Activated naive CD4-positive, alpha-beta T cell treated with anti-CD3 and anti-CD28 coated beads, Interleukin-2, amount 50 U/mL, for 16 hours (primary cell): ENCODE measurements at places on chromosomes 5 and 9.

GRCh38 chr5:24789611-24790351 is 145.0 kb upstream of the CDH10 start:
- no peak for DNase-seq

- DNase-seq, result no peak
Observed at GRCh38 chr9:37995961-37996818, 72.8 kb downstream of the SHB start.

GRCh38 chr9:83432877-83433550 is 105.2 kb downstream of the FRMD3 start:
- no peak for DNase-seq

GRCh38 chr5:137073189-137073588 is 425.9 kb downstream of the SPOCK1 start:
- no peak for DNase-seq

DNA sequence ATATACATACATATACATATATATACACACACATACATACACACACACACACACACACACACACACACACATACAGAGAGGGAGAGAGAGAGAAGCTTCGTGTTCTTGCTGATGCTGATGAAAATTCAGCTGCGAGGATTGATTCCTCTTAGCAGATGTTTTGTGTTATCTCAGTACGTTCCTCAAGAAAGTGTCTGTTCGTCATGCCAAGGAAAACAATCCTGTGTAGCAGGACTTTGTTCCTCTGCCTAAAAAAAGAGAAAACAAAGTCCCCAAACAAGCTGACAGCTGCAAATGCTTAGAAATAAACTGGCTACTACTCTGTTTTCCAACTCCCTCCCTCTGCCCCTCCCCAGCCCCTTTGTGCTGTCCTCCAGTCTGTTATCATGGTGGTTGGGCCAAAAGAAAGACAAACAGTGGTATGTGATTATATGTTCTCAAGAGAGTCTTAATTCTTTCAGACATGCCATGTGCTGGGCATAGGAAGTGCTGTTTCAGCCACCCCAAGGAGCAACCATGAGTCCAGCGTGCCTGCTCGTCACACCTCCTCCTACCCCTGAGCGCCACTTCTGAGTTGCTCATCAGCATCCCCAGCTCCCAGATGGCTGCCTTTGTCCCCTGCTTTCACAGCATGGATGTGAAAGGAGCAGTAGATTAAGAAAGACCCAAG is 71.5 kb upstream of the EQTN start:
- DNase-seq, result no peak

GRCh38 chr9:131366761-131367401 is 27.0 kb upstream of the PRRC2B start:
- DNase-seq, result no peak

DNA sequence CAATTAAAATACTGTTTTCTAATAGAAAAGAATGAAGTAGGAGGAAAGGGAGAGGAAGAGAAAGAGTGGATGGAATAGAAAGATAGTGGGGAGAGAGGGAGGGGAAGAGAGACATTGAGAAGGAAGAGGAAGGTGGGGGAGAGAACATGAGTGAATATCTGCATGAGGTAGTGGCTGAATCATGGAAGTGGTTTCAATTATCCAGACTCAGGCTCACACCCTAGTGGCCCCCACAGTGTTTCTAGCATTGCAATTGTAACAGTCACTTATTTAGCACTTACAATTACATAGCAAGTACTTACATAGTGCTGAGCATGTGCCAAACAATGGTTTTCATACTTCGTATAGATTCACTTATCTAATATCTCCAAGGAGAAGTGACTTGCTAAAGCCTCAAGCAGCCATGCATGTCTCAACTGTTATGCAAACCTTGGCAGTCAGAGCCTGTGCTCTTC is 72.7 kb downstream of the CAST start:
- DNase-seq, result no peak

DNA sequence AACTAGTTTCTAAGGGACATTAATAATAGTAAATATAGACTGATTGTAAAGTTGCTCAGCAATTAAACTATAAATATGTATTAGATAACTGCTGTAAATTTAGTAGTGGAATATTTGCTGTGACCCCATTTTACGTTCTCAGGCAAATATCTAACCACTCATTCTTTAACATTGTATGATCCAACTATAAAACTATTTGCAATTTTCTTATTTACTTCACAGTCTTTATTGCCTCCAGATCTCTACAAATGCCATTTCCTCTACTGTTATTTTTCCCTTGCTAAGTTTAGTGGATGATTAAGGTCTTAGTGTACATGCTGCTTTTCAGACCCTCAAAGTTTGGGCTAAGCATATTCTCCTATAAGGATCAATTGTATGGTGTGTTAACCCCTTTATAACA is 526.2 kb upstream of the ST8SIA4 start:
- DNase-seq, result no peak

DNA sequence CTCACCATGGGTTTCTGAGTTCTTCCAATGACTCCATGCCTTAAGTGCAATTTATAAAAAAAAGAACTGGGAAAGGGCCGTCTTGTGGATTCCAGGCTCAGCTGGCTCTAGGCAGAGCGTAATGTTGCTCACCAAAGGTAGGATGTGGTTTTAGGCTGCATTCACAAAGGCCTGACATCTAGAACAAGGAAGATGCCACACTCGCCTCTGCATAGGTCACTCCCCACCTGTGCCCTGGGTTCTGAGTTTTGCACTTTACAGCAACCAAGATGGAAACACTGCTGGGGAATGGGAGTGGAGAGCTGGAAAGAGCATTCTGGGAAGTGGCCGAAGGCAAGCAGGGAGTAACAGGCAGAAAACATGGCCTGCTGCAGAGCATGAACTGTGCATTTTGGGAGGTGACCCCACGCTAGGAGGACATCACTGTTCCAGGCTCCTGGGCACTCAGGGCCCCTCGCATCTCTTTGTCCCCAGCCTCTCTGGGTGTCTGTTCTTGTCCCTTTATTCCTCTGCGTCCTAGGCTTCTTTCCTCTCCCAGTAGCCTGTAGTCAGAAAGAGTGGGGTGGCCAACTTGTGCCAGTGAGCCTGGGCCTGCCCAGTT is 12.3 kb downstream of the FCN2 start:
- no peak for DNase-seq

DNA sequence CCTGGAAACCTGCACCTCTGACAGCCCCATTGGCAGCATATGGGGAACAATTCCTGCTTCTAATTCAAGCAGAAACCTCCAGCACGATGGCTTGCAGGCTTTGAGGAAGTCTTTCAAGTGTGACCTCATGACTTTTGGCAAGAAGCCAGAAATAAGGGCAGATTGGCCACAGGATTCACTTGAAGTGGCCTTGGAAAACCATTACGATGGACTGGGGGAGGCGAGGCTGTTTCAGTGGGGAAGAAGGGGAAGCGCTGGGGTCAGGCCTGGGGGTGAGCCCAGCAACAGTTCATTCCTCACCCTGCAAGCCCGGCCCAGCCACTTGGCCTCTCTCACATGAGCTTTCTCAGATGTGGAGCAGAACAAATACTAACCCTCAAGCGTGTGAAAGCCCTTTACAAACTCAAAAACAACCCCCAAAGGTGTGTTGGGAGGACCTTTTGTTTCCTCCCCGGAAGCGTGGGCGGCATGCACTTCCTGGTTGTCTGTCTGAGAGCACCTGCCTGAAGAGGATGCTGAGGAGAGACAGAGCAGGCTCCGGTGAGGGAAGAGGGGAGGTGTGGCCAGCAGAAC is 26.9 kb upstream of the EEIG1 start:
- peak; percentile 89 for DNase-seq

GRCh38 chr9:114448706-114449105 is 56.6 kb downstream of the WHRN start:
- no peak for DNase-seq

DNA sequence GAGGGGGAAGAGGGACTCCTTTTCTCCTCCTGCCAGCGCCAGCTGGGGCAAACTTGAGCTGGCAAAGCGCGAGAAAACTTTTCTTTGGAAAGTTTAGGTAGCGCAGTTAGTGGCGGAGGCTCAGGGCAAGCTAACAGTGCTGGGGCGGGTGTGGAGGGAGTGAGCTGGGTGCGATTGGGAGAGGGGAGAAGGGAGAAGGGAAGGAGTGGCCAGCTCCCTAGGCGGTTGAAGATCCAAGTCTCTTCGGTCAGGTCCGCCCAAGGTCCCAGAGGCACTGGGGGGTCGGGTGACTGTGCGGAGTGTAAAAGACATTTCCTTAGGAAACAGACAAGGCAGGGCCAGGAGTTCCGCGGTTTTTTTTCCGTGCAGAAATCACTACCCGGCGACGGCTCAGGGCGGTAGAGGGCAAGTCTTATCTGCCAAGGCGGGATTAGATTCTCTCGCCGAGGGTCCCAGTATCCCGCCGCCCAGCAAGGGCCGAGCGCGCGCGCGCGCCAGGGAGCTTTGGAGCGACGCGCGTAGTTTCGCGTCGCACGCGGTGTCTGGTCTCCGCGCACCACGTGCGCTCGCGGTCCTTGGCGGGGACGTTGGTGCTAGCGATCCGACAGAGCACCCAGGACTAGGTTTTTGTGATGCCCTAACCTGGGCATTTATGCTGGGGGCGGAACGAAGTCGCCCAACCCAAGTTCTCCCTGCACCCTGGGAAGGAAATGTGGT is 33.6 kb upstream of the NFIB start:
- DNase-seq, result no peak

DNA sequence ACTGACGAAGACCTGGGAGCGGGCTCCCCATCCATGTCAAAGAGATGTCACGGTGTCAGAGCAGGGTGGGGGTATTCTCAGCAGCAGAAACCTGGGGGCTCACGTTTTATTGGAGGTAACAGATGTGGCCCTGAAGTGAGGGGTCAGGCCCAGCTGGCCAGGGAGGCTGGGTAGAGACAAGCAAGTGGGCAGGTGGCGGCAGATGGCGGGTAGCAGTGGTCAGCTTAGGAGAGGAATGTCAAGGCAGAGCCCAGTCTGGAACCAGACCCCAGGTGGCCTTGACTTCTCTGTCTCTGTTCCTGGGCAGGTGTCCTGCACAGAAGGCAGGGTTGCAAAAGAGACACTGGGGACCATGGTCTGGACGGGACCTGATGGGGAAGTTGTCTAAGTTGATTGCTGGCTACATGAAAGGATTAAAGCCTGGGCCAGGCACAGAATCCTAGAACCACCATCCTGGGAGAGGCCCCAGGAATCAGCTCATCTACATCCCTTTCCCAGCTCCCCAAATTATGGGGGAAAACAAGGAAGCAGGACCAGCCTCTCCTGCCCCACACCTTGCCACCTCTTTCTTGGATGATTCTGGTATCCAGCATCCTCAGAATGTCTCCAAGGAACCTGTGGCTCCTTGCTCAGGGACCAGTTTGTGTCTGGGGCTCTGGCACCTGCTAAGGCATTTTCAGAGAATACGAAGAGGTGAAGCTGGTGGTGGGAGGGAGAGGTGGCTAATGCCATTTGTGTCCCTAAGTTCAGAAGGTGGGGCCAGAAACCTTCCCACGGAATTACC is 72.5 kb downstream of the AMBP start:
- DNase-seq, result no peak

DNA sequence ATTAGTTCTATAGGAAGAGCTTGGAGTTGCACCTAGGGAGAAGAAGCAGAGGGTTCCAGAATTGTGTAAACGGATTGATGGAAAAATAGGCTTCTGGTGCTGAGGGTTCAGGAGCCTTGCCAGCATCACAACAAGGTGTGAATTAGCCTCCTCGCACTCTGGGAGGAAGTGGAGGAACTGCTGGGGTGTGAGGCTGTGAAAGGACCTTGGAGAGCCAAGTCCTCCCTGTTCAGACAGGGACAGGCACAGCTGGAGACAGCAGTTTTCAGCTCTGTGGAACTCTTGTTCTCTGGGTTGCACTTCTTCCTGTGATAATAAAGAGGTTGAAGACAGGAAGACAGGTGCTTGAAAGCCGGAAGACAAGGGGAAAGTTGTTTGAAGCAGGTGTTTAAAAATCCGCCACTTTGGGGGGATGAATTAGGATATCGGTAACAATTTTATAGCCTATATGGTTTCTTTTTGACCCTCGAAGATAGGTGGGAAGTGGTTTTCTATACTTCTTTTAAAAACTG is 22.6 kb downstream of the DAPK1 start:
- DNase-seq, result no peak
